ELR (cell line): ENCODE measurements at places on chromosomes 6 and 20.
A peak's percentile ranks its signal among the peaks of the same experiment; 100 is the strongest.

GRCh38 chr6:152721956-152722355 is 24.3 kb downstream of the MYCT1 start:
- peak; percentile 40 for DNase-seq

DNA sequence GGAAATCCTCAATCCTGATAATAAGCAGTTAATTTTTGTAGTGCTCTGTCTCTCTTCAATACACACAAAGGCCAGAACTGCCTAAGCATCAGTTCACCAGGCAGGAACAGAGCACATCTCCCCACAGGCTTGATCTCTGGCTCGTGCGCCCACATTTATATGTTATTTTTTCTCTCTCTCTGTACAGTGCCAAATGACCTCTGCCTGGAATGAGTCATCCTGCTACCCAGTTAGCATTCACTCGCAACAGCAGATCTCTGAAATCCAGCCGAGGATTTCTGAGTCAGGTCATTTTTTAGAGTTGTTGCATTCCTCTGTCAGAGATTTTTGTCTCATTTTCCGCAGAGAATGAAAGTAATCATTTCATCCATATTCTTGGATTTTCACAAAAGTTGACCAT is 107.1 kb downstream of the COL12A1 start:
- peak; percentile 96 for DNase-seq

DNA sequence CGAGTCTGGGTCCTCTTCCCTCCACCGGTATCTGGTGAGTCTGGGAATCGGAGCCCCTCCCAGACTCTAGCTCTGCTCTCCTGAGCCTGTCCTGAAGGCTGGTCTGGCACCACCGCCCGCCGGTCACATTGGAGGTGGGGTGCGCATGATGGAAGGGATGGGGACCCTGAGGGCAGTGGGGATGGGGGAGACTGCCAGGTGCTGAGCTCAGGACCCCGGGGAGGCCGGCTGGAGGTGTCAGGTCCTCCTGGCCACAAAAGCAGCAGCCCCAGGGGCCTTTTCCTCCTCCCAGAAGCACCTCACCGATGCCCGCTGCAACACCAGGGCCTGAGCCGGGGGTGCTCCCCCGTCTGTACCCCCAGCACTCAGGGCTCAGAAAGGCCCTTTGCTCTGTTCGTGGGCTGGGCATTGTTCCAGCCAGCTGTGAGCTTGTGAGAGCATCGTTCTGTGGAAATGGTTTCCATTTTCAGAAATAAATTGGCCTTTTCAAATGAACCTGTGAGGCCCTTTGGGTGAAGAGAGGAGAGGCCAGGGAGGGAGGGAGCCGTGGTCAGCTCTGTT is 2.5 kb upstream of the NPBWR2 start:
- no peak for DNase-seq

- DNase-seq = no peak
Observed at GRCh38 chr6:63530182-63530581, 42.1 kb upstream of the LOC128125822 start.

- no peak for DNase-seq
Observed at GRCh38 chr6:31559606-31559957, 12.2 kb downstream of the NFKBIL1 start.

- peak; percentile 76 for DNase-seq
Observed at GRCh38 chr6:4128748-4129147, 6.6 kb downstream of the ECI2 start.

DNA sequence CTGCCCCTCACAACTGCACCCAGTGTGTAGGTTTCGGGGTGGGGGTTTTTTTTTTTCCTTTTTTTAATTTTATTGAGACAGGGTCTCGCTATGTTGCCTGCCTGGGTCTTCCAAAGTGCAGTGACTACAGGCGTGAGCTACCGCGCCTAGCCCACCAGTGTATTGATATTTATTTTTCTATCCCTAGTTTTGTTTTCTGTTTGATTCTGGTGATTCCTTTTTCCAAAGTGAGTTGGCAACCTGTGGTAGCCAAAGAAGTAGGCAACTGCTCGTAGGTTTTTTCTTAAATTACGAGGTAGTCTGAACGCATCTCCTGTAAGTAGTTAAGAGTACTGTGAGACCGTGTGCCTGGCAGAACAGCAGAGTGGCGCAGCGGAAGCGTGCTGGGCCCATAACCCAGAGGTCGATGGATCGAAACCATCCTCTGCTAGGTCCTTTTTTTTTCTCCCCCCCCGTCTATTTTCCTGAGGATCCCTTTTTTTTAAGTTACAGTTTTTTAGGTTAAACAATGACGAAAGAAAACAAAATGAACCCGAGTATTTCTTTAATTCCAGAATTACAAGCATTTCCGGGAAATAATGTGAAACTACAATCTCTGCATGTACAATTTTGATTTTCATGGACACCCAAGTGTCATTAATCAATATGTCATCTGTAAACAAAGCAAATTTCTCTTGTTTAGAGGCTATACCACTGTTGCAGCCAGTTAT is 78.7 kb upstream of the BTN3A2 start:
- peak; percentile 72 for DNase-seq

GRCh38 chr20:32037929-32038328 is 14.1 kb upstream of the HCK start:
- DNase-seq = peak; percentile 46

DNA sequence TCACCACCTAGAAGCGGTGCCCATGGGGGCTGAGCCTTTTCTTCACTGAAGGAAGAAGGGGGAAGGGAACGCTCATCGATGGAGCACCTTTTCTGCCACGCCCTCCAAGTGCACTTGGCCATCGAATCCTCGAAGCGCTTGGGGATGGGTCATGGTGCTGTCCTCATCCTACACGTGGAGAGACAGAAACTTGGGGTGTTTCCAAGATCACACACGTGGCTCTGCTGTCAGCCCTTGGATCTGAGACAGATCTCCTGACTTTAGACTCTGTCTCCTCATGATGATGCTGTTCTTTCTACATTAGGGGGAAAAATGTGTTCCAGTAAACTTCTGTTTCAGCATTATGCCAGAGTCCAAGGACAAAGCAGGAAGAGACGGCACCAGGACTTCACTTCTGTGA is 78.5 kb downstream of the SYNDIG1 start:
- no peak for DNase-seq

GRCh38 chr6:92706976-92707375 is 712.4 kb downstream of the EPHA7 start:
- DNase-seq = no peak

DNA sequence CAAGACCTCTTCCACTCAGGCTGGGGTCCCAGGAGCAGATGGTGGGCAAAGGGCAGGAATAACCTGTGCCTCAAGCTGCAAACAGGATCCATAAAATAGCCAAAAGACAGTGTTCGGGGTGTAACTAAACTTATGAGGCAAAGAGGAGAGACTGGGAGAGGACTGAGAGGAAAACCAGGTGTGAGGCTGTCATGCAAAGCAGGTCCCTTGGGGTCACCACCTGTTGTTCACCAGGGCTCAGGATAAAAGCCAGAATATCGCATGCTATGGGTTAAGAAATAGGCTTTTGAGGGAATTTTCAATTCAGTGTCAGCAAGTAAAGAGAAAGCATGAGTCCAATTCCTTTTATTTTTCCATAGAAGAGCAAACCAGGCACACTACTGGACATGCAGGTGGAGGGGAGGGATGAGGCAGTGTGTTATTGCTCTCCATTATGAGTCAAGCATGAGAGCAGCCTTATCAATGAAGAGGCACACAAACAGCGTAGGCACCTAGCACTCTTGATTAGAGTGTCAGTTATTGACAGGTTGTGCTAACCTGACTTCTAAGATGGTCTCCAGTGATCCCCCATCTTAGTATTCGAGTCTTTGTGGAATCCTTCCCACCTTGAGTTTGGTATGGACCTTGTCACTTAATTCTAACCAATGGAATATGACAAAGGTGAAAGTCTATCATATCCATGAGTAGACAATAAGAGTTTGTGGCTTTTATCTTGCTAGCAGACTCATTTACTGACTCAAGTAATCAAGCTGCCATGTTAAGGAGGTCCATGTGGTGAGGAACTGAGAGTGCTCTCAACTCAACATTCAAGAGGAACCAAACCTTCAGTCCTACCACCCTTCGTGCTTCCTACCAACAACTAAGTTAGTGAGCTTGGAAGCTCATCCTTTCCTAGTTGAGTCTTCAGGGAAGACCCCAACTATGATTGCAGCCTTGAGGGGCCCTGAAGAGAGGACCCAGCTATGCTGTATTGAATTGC is 18.8 kb downstream of the HLA-E start:
- no peak for DNase-seq

GRCh38 chr6:11485271-11485670 is 52.3 kb upstream of the TMEM170B start:
- DNase-seq = no peak

DNA sequence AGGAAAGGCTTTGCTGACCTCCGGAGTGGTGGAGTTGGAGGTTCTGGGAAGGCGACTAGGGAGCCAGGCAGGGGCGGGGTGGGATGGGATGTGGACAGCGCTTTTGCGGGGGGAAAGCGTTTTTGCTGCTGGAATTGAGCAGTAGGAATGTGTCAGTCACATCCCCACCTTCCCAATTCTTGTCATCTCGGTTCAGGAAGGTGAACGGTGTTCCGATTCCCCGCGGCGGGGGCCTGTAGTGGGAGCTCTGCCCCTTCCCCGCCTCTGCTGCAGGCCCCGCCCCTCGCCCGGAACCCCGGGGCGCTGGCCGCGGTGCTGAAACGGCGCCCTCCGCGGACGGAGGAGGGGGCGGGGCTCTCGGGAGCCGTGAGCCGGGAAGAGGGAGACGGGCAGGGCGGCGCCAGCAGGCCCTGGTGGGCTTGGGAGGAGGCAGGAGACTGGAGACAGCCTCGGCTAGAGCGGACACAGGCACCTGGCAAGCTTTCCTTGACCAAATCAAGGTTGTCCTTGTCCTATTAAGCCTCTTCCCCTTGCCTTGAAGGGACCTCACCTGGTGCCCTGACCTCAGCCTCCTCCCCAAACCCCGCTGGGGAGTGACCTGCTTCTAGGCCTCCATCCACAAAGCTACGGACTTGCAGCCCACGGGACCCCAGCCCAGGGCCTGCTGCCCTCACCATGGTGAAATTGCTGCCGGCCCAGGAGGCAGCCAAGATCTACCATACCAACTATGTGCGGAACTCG is at the start of gene LHFPL5:
TSS of gene LHFPL5 (plus strand) at position 357 of the 741 bp plus-strand sequence. CDS start at position 676, 319 bp downstream.
- DNase-seq = peak; percentile 48

- DNase-seq = no peak
Observed at GRCh38 chr6:163384510-163384909, 30.0 kb upstream of the QKI start.

DNA sequence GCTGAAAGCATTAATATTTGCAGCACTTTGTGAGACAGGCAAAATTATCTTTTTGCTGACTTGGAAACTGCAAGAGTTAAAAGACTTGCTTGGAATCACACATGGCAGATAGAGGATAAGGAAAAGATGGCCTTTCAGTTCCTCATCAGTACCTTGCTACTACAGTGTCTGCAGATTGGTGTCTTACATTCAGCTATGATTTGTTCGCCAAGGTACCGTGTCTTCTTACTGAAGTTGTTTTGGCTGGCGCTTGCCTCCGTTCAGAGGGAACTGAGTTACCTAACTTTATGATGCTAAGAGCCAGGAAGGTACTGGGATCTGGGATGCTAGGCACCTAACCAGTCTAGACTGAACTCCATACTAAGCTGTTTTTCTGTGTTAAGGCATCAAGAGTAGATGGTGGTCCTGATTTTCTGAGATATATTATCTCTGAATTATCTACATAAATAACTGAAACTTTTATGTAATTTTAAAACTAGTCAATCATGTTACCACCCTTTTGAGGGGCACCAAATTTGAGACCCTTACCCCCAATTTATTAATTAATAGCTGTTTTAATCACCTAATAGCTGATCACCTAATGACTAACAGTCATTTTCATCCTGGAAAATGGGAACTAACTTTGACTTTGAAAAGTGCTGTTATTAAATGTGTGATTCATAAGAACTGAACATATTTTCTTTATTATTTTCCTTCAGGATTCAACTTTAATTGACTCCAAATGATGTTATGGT is 2.5 kb downstream of the WTAP start:
- DNase-seq = peak; percentile 13

- DNase-seq = no peak
Observed at GRCh38 chr20:22004946-22005345, 299.5 kb downstream of the PAX1 start.

- DNase-seq = no peak
Observed at GRCh38 chr6:17850281-17850680, 137.2 kb downstream of the KIF13A start.

- DNase-seq = peak; percentile 79
Observed at GRCh38 chr6:25458485-25458884, 179.3 kb downstream of the CARMIL1 start.

- no peak for DNase-seq
Observed at GRCh38 chr20:60316476-60317158, 358.4 kb downstream of the CDH26 start.

DNA sequence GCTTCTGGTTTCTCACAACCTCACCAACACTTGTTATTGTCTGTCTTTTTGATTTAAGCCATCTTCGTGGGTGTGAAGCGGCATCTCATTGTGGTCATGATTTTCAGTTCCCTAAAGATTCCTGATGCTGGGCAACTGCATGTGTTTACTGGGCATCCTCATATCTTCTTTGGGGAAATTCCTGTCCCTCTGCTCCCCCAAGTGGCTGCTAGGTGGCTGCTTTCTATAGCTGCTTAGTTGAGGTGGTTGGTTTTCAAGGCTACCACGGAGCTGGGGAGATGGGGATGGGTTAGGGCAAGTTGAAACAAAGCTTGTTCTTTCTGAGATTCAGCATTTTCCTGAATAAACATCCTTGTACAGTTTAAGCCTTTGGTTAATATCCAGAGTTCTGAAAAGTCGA is 403.9 kb upstream of the SULF2 start:
- DNase-seq = peak; percentile 3

- DNase-seq = no peak
Observed at GRCh38 chr6:138487102-138487604, 12.1 kb downstream of the NHSL1 start.

DNA sequence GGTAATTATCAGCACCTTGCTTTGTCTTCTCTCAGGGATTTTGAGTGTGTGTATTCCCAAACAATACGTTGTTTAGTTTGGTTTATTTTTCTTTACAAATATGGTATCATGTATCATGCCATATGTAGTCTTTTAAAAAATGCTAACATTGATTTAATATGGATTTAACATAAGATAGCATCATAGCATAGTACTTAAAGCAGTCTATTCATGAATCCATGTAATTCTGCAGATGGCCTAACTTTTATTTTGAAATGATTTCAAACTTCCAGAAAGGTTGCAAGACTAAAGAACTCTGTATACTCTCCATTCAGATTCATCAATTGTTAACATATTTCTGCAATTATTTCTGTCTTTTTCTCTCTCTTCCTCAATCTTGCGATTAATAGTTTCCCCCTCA is 7.9 kb downstream of the ZDHHC14 start:
- no peak for DNase-seq

DNA sequence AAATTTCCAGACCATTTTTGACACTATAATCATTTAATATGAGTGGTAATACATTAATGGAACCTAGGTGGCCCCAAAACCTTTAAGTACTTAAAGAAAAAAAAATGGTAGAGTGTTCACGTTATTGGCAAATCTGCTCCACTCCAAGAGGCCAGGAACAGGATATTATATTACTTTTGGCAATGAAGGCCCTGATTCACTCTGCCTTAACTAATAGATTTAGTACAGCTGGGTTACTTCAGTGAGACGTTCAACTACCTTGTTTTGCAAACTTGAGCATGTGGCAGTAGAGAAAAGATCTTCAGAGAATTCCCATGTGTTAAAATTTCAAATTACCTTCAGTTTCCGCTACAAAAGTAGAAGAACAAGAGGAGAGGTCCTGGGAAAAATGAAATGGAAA is 12.8 kb downstream of the ADNP start:
- peak; percentile 19 for DNase-seq

GRCh38 chr6:1468126-1468525 is 78.8 kb downstream of the FOXF2 start:
- no peak for DNase-seq

GRCh38 chr6:72595812-72596211 is 26.1 kb upstream of the KCNQ5 start:
- no peak for DNase-seq

GRCh38 chr6:90127595-90127994 is 169.0 kb downstream of the BACH2 start:
- no peak for DNase-seq
